ENCODE measurements at places on chromosomes 2 and 18.

DNA sequence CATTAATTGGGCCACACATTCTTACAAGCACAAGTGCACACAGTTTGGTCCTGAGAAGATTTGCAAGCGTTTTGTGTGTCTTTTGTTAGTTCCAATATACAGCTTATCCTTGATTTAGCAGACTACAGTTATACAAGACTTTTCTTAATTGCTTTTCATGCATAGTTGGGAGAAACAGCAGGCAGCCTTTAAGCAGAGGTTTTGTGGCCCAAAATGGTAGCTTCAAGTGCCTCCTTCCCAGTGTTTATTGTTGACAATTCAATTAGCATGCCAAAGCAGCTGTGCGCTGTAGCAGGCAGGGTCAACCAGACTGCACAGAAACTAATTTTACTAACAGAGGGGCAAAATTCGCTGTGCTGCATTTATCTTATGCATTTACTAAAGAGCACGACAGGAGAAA, 47.5 kb downstream of the FRZB start:
- DNase-seq = no peak

GRCh38 chr2:160419776-160420505, 73.7 kb downstream of the RBMS1 start:
- no peak for DNase-seq

- DNase-seq = no peak
These were observed 14.9 kb downstream of the STAT1 start for GRCh38 chr2:190999058-190999457.

GRCh38 chr2:50491541-50492476, 540.1 kb downstream of the NRXN1 start:
- peak; percentile 25 for DNase-seq

DNA sequence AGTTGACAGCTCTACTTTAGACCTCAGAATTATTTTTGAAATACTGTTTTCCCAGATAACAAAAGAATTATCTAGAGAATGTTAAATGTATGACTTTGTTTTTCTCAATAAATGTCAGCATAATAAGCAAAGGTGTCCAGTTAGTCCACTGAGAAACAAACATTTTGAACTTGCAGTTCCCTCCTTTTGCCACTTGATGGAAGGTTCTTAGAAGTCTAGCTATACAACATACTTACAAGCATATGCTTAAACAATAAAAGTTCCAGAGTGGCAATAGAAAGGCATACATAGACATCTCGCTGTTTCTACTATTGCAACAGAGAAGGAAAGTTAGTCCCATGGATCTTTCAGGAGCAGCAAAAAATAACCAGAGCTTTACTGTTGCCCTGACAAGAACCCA, 11.8 kb downstream of the NDUFA10 start:
- DNase-seq = no peak

- no peak for DNase-seq
These were observed 65.0 kb downstream of the SEMA4F start for GRCh38 chr2:74719066-74719465.

GRCh38 chr2:120947327-120947726, 211.7 kb downstream of the GLI2 start:
- no peak for DNase-seq

DNA sequence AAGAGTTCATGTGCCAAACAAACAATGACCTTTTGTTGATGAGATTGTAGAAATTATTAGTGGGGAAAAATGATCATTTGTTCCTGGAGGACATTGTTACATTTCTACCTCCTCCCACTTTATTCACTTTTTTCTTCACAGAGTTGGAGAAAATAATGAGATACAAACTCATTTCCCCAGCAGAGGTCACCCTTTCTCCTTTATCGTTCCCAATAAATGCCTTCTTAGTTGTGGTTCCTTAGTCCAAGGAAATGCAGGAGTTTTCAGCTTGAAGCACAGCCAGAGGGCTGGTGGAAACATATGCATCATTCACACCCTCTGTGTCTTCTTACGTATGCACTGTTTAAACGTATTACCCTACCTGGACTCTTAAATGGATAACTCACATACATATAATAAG, 108.8 kb downstream of the SLC4A3 start:
- DNase-seq = peak; percentile 4

DNA sequence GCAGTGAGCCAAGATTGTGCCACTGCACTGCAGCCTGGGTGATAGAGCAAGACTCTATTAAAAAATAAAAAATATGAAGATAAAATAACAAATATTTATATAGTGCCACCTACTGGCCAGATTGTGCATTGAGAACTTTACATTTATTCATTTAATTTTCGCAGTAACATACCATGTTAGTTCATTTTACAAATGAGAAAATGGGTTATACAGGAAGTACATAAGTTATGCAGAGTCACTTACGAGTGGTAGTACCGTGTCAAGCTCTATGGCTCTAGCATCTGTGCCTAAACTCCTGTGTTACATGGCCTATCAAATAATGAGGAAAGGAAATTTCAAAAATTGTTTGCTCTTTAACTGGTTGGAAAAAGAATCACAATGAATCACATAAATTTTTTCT, 27.9 kb downstream of the RIF1 start:
- DNase-seq = no peak

DNA sequence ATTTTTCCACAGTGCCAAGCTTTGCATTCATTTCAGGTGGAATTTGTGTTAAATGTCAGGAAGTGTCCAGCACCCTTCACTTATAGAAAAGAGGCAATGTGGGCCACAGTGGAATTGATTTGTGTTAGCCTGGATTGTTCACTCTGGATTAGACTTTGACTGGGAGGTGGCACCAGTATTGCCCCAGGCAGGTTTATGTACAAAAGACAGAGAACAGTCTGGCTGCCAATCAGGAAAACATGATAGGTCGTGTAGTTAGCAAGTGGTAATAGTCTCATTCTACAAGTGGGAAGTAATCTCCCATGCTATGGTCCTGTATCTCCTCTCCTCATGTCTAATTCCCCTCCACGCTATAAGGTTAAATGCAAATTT, 45.6 kb downstream of the RAB27B start:
- DNase-seq = no peak

- DNase-seq = no peak
These were observed 152.5 kb upstream of the APCDD1 start for GRCh38 chr18:10301831-10302483.

DNA sequence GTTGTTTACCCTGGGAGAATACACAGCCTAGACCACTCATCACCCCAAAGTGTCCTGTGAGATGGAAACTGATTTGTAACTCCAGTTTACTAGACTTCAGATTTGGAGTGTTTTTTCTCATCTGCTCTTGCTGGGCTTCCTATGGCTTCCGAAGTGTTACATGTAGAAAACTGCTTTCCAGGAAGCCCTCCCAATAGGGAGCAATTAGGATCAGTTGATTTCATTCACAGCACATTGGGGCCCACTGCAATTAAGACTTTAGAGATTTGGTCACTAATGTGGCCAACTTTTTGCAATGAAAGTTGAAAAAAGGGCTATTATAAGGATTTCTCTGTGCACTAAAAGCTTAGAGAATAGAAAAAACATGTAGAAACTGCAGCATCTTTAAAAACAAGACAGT, 656.6 kb upstream of the CHAC2 start:
- DNase-seq = no peak

DNA sequence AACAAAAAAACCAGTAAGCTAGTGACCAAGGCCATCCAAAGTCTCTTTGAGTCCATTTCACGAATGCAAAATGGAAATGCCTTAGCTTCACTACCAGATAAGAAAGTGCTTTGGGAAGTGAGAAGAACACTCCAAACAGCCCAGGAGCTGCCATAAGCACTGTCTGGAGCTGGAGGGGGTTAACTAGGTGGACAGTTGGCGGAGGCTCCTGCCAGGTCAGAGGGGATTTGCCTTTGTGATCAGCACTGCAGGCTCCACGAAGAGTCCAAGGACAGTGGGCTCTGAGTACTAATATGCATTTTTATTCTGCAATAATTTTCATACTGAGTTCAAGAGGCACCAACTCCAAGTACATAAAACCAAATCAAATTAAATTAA, 233.3 kb upstream of the SMAD2 start:
- no peak for DNase-seq

- peak; percentile 51 for DNase-seq
These were observed 58.1 kb downstream of the MYO3B start for GRCh38 chr2:170235860-170236679.

GRCh38 chr2:184685999-184686841, 87.9 kb downstream of the ZNF804A start:
- DNase-seq = no peak

DNA sequence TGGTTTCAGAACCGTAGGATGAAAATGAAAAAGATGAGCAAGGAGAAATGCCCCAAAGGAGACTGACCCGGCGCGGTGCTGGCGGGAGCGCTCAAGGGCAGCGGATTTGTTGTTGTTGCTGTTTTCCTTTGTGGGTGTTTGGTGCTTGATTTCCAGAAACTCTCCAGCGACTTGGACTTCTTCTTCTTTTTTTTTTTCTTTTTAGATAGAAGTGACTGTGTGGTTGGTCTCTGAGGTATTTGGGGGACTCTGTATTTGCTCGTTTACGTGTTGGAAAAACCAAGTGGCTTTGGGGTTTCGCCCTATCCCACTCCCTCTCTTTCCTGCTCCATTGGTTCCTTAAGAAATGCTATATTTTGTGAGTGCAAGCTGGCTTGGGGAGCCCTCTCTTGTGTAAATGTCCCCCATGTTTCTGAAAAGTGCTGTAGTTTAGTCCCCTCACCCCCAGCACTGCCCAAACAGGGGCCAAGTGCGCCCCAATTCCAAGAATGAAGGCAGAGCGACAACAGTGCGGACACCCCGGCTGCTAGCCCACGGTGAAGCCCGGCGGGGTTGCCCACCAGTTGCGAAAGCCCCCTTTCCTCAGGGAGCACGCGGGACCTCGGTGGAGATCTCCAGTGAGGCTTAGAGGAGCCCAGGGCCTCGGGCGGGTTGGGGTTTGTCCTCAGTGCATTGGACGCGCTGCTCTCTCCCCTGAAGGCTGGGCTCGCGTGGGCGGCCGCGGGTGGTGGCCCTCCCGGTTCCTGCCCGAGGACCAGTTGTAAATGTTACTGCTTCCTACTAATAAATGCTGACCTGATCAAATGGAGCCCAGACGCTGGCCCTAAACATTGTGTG, 1.8 kb downstream of the HOXD9 start:
- DNase-seq = no peak

- no peak for DNase-seq
These were observed 165.5 kb downstream of the TGIF1 start for GRCh38 chr18:3615374-3615985.
